ENCODE measurements at places on chromosomes 13 and 19.

DNA sequence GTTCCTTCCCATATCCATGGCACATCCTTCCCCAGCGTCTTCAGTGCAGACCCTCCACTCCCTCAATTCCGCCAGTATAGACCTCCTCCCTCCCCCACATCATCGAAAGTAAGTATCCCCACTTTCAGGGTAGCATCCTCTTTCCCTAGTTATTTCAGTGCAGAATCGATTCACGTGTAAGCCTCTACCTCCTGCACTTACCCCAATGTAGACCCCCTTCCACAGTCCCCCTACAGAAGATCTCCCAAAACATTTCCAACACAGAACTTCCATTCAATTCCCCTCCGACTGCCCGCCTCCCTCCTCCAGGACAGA, 664 bp downstream of the IRF3 start:
- DNase-seq: no peak

- no peak for DNase-seq
Measured at GRCh38 chr13:109945206-109945960, 159.0 kb upstream of the IRS2 start.

- no peak for DNase-seq
Measured at GRCh38 chr19:40411958-40412499, 1.1 kb downstream of the PRX start.

- no peak for DNase-seq
Measured at GRCh38 chr13:105627270-105627669, 908.2 kb downstream of the EFNB2 start.

DNA sequence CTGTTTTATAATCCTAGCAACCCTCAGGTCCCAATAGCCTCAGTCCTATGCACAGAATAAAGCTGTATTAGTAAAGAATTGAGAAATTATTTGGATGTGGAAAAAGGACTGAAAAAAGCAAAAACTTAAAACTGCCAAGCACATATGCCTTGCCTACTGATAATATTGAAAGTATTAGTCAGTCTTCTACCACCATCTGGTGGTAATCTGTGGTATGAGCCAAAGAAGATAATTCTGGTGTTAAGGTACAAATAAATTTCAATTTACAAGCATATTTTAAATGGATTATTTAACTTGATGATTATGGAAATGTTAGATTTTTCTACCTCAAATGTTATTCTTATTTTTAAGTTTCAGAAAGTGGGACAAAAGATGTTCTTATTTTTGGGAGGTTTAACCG, 460.3 kb upstream of the KLHL1 start:
- DNase-seq: no peak

- DNase-seq: no peak
Measured at GRCh38 chr19:18055967-18056366, 30.8 kb downstream of the IL12RB1 start.

DNA sequence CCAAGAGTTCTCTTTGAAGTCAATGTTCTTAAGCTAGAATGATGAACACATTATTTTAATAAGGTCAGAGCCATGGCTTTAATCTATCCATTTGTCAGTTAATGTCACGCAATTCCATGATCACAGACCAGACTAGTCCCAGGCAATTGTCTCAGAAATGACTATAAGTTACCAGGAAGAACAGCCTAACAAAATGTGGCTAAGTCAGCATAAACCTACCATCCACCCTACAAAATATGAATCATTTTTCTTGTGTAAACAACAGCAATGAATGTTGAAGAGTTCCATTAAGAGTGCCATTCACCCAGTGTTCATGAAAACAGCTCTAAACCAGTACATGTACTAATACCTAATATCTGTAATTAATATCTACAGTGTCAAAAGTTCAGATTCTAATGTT, 127.5 kb downstream of the KCTD12 start:
- no peak for DNase-seq

DNA sequence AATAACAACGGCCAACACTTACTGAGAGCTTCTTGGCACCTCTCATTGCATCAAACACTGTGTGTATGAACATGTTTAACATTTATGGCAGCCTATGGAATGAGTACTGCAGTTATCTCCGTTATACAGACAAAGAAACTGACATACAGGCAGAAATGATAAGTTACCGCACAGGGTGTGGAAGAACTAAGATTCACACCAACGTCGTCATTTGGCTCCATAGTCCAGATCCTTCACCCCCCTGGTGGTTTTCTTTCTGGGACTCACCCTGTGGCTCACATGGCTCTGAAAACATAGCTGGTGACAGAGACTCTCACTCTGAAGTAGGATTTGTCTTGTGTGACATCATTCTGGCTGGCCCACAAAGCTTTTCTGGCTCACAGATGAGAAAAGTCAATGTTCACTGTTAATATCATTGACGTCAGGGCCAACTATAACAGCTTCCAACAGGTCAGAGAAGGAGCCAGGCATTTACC, 230.1 kb downstream of the DLEU7 start:
- DNase-seq: no peak

GRCh38 chr19:35645680-35646511, 2.2 kb upstream of the COX6B1 start:
- DNase-seq: no peak

- no peak for DNase-seq
Measured at GRCh38 chr19:4543842-4544647, 4.2 kb upstream of the LRG1 start.

DNA sequence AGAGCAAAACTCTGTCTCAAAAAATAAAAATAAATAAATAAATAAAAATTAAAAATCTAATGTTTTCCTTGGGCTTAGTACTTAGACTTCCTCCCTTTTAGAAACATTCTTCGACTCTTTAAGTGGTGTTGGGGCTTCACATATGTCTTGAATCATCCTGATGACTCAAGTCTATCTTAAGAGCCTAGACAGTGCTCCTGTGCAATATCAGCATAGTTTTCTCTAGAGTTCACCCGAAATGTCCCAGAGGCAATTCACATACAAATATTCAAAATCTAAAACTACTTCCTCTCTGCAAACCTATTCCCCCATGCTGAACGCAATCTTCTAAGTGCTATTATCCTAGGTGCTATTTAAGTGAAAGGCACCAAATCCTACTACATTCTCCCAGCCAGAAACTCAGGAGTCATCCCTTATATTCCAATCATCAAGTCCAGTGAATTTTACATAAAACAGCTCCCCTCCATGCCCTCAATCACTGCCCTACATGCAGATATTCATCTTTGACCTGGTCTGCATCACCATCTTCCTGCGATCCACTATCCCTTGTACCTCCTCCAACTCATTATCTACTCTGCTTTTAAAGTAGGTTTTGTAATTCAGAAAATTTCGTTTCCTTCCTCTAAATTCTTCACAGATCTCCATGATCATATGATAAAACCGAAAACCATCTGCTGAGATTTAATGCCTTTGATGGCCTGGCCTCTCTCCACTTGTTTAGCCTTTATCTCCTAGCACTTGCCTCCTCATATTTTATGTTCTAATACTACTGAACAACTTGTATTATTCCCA, 102.7 kb downstream of the ELF1 start:
- no peak for DNase-seq

DNA sequence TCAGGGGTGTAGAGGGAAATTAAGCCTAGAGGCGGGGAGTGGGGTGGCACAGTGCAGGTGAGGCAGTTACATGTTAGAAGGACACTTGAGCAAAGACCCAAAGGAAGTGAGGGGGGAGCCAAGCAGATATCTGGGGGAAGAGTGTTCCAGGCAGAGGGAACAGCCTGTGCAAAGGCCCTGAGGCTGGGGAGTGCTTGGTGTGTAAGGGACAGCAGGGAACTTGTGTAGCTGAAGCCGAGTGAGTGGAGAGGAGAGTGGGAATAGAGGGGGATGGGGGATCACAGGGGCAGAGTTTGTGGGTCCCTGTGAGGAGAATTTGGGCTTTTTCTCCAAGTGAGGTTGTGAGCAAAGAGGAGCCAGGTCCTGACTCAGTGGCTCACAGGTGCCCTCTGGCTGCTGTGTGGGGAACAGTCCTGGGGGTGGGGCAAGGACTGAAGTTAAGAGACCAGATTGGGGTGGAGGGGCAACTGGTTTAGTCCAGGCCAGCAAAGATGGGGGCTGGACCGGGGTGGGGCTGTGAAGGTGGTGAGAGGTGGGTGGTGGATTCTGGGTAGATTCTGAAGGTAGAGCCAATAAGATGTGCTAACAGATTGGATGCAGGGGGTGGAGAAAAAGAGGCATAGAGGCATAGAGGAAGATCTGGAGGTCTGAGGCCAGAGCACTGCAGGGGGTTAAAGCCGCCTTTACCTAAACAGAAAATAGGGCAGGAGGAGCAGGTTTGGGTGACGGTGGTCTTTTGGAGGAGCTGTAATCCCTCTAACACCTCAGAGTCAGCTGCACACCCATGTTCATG, 75.3 kb downstream of the CACNA1A start:
- no peak for DNase-seq

GRCh38 chr13:98848746-98849145, 96.3 kb upstream of the SLC15A1 start:
- DNase-seq: no peak

GRCh38 chr19:18649371-18650020, 12.7 kb downstream of the KLHL26 start:
- DNase-seq: no peak

DNA sequence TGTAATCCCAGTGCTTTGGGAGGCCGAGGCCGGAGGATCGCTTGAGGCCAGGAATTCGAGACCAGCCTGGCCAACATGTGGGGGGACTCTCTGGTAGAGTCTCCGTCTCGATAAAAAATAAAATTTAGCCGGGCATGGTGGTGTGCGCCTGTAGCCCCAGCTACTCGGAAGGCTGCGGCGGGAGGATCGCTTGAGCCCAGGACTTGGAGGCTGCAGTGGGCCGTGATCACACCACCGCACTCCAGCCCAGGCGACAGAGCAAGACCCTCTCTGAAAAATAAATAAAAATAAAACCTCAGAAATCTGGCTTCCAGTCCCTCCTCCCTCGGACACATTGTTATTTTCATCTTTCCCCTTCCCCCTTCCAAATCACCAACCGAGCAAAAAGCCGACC, 332 bp downstream of the IRGQ start:
- no peak for DNase-seq

DNA sequence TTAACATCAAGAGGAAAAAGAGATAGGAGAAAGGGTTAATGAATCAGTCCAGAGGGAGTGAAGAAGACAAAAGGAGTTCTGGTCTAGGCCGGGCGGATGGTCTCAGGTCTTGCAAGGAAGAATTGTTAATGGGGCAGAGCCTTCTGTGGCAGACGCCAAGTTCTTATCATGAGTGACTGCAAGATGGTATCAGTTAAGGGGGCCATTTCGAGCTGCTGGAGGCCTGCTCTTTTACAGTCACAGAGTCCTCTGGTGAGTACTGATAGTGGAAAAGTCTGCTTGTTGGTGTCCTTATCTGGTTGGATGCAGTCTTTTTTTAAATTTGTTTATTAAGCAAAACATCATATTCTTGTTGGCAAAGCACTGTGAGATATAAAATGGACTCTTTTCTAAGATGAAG, 590.9 kb upstream of the SGCG start:
- no peak for DNase-seq

GRCh38 chr13:23695711-23696464, 125.7 kb downstream of the TNFRSF19 start:
- DNase-seq: no peak

GRCh38 chr19:374886-375235, 30.3 kb upstream of the MIER2 start:
- no peak for DNase-seq

DNA sequence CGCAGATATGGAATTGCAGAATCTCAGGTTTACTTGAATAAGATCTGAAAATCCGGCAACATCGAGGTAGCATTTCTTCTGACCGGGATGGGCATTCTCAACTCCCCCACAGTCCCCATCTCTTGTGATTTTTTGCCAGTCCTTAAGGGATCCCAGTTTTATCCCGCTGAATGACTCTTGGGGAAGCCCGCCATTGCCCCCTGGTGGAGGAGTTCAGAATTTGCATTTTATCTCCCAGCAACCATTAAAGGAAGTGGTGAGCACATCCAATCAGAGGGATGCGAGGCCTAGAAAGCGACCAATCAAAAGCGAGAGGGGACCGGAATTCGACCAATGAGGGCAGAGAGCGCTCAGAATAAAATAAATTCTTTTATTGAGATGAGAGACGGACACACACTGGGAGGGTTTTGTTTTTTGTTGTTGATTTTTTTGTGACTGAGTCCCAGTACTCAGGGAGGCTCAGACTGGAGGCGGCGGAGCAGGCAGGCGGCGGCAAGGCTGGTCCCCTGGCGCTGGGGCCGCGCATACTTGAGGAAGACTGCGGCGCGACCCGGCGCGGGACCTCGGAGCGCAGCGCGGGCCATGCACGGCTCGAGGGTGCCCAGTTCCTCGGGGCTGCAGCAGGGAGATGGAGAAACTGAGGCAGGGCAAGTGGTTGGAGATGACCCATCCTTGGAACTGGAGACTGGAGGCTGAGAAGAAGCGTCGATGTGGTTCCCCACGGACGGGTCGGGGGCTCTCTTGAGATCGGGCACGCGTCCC, 3.9 kb upstream of the TTC9B start:
- DNase-seq: no peak

GRCh38 chr19:18435842-18436670, 1.9 kb downstream of the ISYNA1 start:
- no peak for DNase-seq

DNA sequence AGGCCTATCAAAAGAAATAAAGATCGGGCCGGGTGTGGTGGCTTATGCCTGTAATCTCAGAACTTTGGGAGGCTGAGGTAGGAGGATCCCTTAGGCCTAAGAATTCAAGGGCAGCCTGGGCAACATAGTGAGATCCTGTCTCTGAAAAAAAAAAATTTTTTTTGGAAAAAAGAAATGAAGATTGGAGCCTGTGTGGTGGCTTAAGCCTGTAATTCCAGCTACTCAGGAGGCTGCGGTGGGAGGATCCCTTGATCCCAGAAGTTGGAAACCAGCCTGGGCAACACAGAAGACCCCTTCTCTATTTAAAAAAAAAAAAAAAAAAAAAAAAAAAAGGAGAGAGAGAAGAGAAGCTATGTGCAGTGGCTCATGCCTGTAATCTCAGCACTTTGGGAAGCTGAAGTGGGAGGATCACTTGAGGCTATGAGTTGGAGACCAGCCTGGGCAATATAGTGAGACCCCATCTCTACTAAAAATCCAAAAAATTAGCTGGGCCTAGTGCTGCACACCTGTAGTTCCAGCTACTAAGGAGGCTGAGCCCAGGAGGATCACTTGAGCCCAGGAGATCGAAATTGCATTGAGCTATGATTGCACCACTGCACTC, 14.7 kb upstream of the LYPD3 start:
- DNase-seq: no peak

DNA sequence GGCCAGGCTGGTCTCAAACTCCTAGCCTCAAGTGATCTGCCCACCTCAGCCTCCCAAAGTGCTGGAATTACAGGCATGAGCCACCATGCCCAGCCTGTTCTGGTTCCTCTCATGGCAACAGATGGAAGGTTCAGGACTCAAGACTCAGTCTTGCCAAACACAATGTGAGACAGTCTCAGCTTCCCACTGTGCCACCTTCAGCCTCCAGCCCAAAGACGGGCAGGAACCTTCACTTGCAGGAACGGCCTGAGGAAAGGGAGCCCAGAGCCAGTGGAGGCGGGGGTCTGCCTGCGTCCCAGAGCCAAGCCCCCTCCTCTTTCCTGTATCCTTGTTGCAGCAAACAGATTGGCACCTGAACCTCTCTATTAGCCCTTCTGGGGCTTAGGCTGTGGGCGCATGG, 2.9 kb upstream of the CHST8 start:
- DNase-seq: no peak

- no peak for DNase-seq
Measured at GRCh38 chr13:114161028-114161556, 18.0 kb upstream of the CFAP97D2 start.

Data from cerebellar nuclear complex (tissue), 1 donor.